ENCODE measurements at places on chromosomes 7 and 10. TPM values are rescaled to one million over a fixed set of nuclear protein-coding genes. Genes with fewer than 3 reads are reported as not detected.

The CAMK2G gene
- 16.7 TPM for total RNA-seq

The FAM131B gene
- 0.06 TPM for total RNA-seq

The ADAP1 gene
- total RNA-seq = 10.0 TPM

The DDX21 gene
- total RNA-seq = 266 TPM

The CTAGE8 gene
- total RNA-seq = not detected

The RADIL gene
- total RNA-seq = 13.1 TPM

The CDK14 gene
- 1.2 TPM for total RNA-seq

The SYNPO2L gene
- not detected for total RNA-seq

The GLI3 gene
- total RNA-seq = 2.9 TPM

The SEMA3E gene
- 23.9 TPM for total RNA-seq

The MAGI2 gene
- 1.7 TPM for total RNA-seq

The HGF gene
- total RNA-seq = not detected

The CYP3A5 gene
- total RNA-seq = 0.74 TPM

The FFAR4 gene
- total RNA-seq = not detected

The PRKCQ gene
- total RNA-seq = 0.22 TPM

The PSD gene
- 0.32 TPM for total RNA-seq

The MSS51 gene
- 0.43 TPM for total RNA-seq

The MEOX2 gene
- not detected for total RNA-seq

The EZH2 gene
- 26.0 TPM for total RNA-seq

The COL17A1 gene
- not detected for total RNA-seq

The GRID2IP gene
- not detected for total RNA-seq

The PRSS1 gene
- total RNA-seq = not detected

The ELFN1 gene
- total RNA-seq = 1.3 TPM

The ATRNL1 gene
- total RNA-seq = 6.8 TPM

The MRPS17 gene
- total RNA-seq = 9.8 TPM

The KLLN gene
- total RNA-seq = 2.1 TPM

The NEUROG3 gene
- total RNA-seq = not detected

The ADAM12 gene
- 1.1 TPM for total RNA-seq

The HPS1 gene
- 32.6 TPM for total RNA-seq

The IFIT3 gene
- 2.5 TPM for total RNA-seq

The ATOH7 gene
- total RNA-seq = not detected

The WDFY4 gene
- not detected for total RNA-seq

The DRGX gene
- total RNA-seq = not detected

The TFPI2 gene
- total RNA-seq = 998 TPM

The PRTFDC1 gene
- total RNA-seq = 20.8 TPM

Data from NCI-H460 (cell line).